Stimulated activated CD4-positive, alpha-beta T cell treated with anti-CD3 and anti-CD28 coated beads, Interleukin-2, amount 100 ng/mL, for 4 hours (primary cell): ENCODE measurements at places on chromosomes 5 and 9.
A peak's percentile ranks its signal among the peaks of the same experiment; 100 is the strongest.

GRCh38 chr5:109947667-109948066, 257.9 kb downstream of the MAN2A1 start:
- DNase-seq = no peak

- DNase-seq = no peak
Observed at GRCh38 chr5:153496835-153497234, 6.4 kb downstream of the GRIA1 start.

GRCh38 chr5:35478856-35479682, 138.6 kb upstream of the SPEF2 start:
- DNase-seq = no peak

- DNase-seq = no peak
Observed at GRCh38 chr9:36426348-36426747, 26.3 kb upstream of the RNF38 start.

DNA sequence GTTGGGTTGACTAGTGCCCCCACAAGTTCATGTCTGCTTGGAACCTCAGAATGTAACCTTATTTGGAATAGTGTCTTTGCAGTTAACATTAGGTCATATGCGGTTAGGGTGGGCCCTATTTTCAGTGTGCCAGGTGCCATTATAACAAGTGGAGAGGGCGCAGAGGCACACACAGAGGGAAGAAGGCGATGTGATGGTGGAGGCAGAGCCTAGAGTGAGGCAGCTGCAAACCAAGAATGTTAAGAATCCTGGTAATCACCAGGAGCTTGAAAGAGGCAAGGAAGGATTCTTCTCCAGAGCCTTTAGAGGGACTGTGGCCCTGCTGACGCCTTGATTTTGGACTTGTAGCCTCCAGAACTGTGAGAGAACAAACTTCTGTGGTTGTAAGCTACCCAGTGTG, 10.9 kb downstream of the GPR107 start:
- no peak for DNase-seq

- DNase-seq = no peak
Observed at GRCh38 chr9:32350682-32351081, 33.8 kb upstream of the ACO1 start.

DNA sequence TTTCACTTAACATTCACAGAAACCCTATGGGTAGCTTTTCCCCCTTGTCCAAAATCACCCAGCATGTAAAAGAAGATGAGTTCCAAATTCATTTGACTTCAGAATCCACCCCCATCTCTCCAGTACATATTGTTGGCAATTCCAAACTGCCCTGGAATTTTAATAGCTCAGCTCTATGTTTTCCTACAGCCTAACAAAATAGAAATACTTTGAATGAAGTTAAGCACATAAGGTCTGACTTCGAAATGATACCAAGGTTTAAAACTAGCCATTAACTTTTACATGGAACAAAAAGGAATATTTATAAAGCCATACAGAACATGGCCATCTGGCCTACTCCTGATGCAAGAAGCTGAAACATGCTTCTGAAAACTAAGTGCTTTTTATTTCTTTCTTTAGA, 634.3 kb downstream of the PDE4D start:
- no peak for DNase-seq

DNA sequence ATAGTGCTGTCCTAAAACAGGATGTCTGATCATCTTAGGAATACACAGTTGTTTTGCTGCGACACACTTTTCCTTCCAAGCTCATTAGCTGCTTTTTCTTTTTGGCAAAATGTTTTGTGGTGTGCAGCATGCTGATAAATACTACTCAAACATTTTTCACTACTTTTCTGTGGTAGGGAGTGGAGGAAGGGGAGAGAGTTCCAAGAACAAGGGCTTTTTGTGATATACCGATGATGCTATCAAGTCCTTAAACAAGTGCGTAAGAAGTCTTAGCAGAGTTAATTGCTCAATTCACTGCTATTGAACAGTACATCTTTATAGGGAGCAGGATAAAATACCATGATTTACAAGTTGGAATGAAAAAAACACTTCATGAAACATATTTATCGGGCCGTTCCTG, 23.6 kb upstream of the TEK start:
- DNase-seq = no peak

GRCh38 chr9:133167769-133168168, 4.1 kb upstream of the GBGT1 start:
- DNase-seq = no peak

DNA sequence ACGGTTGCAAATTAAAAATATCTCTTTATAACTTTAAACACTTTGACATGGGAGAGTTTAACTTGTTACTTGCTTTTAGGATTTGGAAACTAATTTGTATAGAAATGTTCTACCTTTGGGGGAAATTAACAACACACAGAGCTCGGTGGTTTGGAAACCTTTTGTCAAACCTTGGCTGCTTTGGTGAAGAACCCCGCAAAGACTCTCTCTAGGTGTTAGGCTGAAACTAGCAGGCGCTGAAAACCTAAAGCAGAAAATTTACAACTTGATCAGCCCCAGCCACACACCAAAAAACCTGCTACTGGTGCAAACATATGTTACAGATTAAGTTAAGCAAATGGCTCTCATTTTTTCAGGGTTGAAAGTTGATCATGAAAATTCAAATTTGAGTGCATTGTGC, 25.8 kb downstream of the NR2F1 start:
- no peak for DNase-seq

GRCh38 chr5:78490709-78491485, 130.5 kb downstream of the SCAMP1 start:
- DNase-seq = no peak

DNA sequence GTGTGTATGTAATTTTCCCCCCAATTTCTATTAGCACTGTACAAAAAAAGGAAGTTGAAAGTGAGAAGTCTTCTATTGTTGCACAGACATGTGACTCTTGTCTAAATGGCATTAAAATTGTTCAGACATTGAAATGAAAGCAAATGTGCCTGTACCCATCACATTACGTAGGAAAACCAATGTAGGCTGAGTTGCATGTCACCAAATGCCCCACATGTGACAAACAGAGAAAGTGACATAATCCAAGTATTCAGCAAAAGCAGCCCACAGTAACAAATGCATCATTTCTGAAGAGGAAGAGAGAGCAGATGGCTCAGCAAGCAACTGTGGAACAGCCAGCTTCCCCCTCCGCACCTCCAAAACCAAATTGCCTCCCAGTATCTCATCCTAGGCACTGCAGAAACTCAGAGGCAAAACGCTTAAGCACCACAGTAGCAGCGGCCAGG, 161.5 kb upstream of the NR4A3 start:
- DNase-seq = no peak

GRCh38 chr9:35510754-35511428, 21.0 kb downstream of the RUSC2 start:
- no peak for DNase-seq

DNA sequence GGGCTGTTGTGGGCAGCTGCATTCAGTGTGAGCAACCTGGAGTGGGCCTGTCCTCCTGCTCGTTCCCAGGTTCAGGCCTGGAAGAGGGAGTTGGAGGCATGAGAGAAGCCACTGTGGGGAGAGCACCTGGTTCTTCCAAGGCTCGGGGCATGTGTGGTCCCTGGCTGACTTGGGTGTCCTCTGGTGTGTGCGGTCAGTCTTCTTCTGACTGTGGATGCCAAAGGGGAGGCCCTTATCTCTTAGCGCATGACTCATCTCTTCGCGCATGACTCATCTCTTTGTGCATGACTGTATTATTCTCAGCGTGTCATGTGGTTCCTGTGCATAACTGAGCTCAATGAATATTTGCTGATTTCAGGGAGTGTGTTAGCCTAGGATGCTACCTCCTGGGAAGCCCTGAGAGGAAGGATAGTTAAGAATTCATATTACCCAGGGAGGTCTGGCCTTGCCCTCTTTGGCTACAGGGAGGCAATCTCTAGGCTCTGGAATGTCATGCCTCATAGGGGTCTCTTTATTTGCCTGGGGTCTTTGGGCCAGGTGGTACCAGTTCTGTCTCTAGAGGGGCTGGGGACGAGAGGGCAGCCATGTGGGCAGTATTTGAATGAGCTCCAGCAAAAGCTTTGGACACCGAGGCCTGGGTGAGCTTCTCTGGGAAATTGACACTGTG, 188.7 kb downstream of the HSPA4 start:
- no peak for DNase-seq

DNA sequence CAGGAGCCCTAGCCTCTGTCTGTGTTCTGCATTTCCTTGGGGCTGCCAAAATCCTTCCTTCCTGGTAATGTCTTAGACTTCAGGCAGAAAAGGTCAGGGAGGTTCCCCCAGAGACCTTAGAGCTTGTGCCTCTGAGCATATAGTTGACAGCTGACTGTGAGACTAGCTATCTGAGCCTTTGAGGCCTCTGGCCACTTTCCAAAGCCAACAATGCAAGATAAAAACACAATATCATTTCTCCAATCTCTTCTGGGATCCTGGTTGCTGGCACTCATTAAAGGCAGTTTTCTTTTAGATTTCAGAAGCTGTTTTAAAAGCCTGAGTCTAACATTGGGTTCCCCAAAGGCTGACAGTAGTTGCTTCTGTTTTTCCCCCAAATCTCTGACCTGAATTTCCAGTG, 13.2 kb upstream of the GLRA1 start:
- DNase-seq = no peak

DNA sequence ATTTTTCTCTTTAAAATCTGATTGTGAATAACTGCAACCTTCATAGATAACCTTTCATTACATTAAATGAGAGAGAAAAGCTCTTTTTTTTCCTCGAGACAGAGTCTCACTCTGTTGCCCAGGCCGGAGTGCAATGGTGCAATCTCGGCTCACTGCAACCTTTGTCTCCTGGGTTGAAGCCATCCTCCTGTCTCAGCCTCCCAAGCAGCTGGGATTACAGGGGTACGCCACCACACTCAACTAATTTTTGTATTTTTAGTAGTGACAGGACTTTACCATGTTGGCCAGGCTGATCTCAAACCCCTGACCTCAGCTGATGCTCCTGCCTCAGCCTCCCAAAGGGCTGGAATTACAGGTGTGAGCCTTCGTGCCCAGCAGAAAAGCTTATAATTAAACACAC, 69.9 kb upstream of the ERBIN start:
- DNase-seq = no peak

GRCh38 chr9:5364294-5365024, 24.8 kb upstream of the RLN1 start:
- no peak for DNase-seq

DNA sequence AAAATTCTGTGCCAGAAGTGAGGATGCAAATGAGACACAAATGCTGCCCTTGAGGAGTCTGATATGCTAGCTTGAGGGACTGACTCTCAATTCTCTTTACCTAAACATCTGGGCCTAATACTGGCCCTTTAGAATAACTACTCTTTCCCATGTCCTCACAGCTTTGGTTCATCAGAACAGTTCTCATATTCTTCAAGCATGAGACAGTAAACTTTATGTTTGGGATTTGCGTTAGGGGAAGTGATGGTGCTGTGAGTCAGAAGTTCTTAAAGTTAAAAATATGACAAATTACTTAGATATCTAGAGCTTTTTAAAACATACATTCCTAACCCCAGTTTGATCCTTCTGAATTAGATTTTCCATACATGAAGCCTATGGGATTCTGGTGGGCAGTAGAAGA, 665.0 kb upstream of the RGMB start:
- DNase-seq = no peak

GRCh38 chr9:72586388-72587130, 65.2 kb downstream of the TMC1 start:
- peak; percentile 7 for DNase-seq

DNA sequence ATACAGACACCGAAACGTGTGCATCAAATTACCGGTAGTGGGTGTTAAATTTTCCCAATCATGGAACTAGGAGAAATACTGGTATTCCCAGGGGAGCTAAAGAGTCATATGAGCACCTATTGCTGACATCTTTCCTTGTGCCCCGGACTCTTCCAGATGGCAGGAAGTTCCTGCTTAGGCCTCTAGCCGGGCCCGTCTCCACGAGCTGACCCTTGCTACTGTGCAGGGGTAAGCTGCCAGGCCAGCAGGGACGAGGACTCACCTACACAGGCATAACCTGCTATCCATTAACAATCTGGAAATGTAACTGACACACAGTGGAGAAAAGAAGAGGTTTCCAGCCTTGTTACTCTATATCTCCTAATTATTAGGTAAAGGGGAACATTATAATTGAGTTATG, 16.2 kb upstream of the SSBP2 start:
- DNase-seq = no peak

GRCh38 chr5:1547236-1547635, 23.5 kb upstream of the LPCAT1 start:
- no peak for DNase-seq

DNA sequence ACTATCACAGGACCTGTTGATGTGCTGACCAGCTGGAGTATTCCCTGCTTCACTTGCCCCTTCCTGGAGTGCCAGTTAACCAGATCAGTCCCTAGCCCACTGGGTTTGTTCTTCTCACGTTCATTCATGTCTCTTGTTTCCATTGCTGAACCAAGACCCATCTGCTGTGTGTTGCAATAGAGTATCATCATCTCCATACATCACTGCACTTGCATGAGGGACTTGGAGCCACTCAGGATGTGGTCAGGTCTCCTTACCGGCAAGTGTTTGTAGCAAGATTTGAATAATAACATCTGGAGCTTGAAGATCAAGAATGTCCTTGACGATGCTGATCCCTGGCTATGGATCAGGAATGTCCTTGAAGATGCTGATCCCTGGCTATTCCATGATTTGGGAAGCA, 358.6 kb downstream of the IRX1 start:
- DNase-seq = no peak

GRCh38 chr9:124257844-124258606, at the start of gene NEK6:
TSS of gene NEK6 (plus strand) at chr9:124257949. CDS start at chr9:124301965, 44,016 bp downstream.
- DNase-seq = peak; percentile 16

- no peak for DNase-seq
Observed at GRCh38 chr9:97501972-97502221, 431 bp downstream of the TMOD1 start.

DNA sequence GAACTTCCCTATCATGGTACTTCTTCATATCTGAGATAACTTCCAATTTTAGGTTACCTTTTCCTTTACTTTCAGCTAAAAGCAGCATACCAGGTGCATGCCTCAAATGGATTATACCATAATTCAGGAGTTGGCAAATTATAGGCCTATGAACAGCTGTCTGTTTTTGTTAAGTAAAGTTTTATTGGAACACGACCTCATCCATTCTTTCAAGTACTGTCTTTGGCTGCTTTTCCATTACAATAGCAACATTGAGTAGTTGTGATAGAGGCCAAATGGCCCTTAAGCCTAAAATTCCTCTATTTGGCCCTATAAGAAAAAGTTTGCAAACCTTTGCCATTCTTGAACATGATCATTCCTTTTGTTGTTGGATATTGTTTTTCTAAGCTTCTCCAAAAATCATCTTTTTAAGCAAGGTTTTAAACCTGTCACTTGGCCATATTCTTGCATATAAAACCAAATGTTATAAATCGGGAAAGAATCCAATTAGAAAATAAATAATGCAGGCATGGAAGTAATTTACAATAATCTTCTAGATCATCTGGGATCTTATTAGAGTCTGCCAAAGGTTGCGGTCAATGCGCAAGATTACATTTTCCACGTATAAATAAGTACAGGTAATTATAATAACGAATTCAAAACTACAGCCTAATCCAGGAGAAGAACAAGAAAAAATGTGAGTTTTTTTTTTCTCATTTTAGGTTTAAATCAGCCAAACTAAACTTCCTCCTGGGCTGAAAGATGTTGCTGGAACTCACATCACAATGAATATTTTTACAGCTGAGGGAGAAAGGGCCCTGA, 226.5 kb upstream of the ANKRD55 start:
- DNase-seq = no peak
